ENCODE measurements at places on chromosomes 7 and 10.

GRCh38 chr10:80421707-80422536 is 13.6 kb downstream of the PRXL2A start:
- H3K27me3 ChIP-seq = no peaks in the 10 kb centered on the region
- H3K36me3 ChIP-seq = peaks cover 20% of the 10 kb centered on the region
- no peak overlapping the region for H3K4me3 ChIP-seq
- no peaks in the 10 kb centered on the region for H3K4me1 ChIP-seq

- no peaks in the 10 kb centered on the region for H3K36me3 ChIP-seq
- H3K4me1 ChIP-seq = peaks cover 12% of the 10 kb centered on the region
- no peak overlapping the region for H3K27ac ChIP-seq
- no peak overlapping the region for H3K4me3 ChIP-seq
Observed at GRCh38 chr10:132565516-132566209, 28.1 kb downstream of the INPP5A start.

- DNase-seq = peak; percentile 74
- H3K27ac ChIP-seq = peak within 1 kb of the TSS; percentile 70
- H3K36me3 ChIP-seq = no peaks in the 10 kb centered on the region
- no peaks in the 10 kb centered on the region for H3K27me3 ChIP-seq
Observed at GRCh38 chr7:150450491-150451001, at the start of gene GIMAP8. GIMAP8 (plus strand) TSS chr7:150450630; CDS start chr7:150466699, 16,069 bp downstream.

GRCh38 chr10:79001082-79001885 is 67.5 kb upstream of the ZMIZ1 start:
- H3K36me3 ChIP-seq = no peaks in the 10 kb centered on the region
- DNase-seq = no peak
- H3K27me3 ChIP-seq = no peaks in the 10 kb centered on the region
- no peak overlapping the region for H3K27ac ChIP-seq
- peaks cover 6% of the 10 kb centered on the region for H3K4me1 ChIP-seq

DNA sequence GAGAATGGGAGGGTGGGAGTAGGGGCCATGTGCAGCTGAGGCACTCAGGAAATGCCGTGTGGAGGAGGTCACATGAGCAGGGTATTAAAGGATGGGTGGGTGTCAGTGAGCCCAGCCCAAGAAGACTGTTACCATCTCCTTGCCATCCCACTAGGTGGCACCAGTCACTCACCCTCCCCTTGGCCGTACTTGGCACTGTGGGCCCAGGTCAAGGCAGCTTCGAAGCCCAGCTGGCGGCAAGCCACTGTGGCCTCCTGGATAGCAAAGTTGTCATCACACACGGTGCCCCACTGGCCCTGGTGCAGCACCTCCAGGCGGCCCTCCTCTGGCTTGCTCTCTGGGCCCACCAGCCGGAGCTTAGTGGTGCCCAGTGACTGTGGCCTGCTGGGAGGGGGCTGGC is 5.4 kb downstream of the LOXL4 start:
- no peak overlapping the region for H3K27ac ChIP-seq
- peak; percentile 59 for DNase-seq
- no peaks in the 10 kb centered on the region for H3K4me1 ChIP-seq
- H3K4me3 ChIP-seq = no peak overlapping the region
- no peaks in the 10 kb centered on the region for H3K27me3 ChIP-seq

DNA sequence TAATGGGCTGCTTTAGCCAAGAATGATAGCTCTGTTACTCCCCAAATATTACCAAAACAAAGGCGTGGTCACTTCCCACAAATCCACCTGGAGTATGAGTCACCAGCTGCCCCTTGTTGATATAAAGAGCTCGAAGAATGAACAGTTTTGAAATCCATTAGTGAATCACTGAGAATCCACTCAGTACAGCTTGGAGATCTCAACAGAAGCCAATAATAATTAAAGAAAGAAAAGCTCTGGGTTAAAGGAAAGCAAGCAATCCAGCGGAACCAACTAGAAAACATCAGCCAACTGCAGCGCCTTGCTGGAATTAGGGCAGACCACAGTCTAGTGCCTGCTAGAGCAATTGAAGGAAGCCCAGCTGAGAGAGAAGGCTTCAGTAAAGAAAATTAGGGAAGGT is 576.0 kb upstream of the C7orf33 start:
- no peaks in the 10 kb centered on the region for H3K27me3 ChIP-seq
- no peak for DNase-seq
- no peak overlapping the region for H3K27ac ChIP-seq

DNA sequence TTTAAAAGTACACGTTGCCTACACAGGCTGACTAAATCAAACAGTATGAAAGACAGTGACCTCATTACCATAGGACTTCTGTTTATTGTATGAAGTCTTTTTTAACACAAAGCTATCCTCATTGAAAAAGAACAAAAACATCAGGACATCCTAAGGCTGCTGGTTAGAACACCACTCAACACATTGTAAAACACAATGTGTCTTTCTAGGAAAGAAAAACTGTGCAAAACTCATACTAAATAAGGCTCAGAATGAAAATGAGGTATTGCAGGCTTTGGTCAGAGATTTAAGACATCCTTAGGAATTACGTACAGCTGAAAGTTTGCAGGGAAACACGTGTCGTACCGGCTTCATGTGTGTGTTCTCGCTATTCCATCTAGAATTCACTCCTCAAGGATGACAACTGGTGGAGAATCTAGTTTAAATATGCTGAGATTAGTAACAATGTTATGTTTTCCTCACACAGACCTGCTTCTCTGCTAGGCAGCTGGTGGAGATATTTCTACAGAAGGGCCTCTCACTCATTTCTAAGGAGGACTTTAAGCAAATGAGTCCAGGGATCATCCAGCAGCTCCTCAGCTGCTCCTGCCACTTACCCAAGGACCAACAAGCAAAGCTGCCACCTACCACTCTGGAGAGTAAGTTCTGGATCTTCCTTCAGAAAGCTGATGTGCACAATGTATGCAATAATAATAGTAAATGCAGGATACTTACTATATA is 29.3 kb downstream of the SLC39A12 start:
- no peak overlapping the region for H3K27ac ChIP-seq
- no peaks in the 10 kb centered on the region for H3K27me3 ChIP-seq

GRCh38 chr7:69772718-69773436 is 174.6 kb downstream of the AUTS2 start:
- H3K4me1 ChIP-seq = no peaks in the 10 kb centered on the region
- no peaks in the 10 kb centered on the region for H3K27me3 ChIP-seq
